ENCODE measurements at places on chromosomes 1 and 21.
A peak's percentile ranks its signal among the peaks of the same experiment; 100 is the strongest.

DNA sequence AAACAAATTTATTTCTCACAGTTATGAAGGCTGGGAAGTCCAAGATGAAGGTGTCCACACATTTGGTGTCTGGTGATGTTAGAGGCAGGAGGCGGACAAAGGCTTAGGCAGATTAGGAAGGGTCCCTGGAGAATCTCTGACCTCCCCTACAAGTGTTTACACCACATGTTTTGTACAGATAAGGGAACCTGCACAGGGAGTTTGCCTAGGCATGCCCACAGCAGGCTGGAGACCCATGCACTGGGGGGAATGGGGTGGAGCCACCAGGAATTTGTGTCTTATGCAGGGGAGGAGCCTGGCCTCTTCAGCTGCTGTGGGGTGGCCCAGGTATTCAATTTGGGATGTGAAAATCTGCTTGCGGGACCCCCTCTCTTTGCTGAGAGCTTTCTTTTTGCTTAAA, 131.3 kb downstream of the PATJ start:
- DNase-seq, result no peak

GRCh38 chr21:45558044-45558721, 15.9 kb upstream of the SLC19A1 start:
- DNase-seq, result no peak

DNA sequence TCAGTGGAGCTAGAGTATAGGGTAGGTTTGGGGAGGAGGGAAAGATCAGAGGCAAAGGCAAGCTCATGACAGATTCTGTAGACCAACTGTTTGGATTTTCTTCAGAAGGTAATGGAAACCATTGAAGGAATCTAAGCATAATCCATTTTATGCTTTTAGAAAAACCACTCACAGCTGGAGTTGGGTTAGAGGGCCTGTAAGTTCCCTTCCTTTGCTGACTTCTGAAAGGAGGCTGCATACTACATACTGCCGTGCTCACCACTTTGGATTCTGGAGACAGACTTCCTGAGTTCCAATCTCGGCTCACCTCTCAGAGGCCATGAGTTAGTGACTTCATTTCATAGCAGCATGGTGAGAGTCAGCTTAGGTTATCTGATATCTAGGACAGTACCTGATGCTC, 6.4 kb upstream of the SYT2 start:
- DNase-seq, result no peak

DNA sequence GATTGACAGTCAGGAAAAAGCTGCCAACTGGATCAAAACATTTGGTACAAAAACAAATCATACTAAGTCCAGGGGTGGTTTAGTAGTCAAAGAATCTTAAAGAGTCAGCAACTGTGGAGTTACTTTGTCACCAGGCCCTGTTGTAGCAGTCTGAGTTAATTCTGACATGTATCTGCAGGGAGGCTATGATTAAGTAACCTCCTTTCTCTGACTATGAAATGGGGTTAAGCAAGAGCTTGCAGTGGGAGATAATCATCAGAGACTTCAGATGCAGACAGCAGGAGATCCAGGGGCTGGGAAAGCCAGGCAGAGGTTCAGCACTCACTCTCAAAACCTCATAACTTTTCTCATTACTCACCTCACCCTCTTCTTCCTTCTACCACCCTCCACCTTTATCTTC, 99.2 kb upstream of the BTG3 start:
- no peak for DNase-seq

DNA sequence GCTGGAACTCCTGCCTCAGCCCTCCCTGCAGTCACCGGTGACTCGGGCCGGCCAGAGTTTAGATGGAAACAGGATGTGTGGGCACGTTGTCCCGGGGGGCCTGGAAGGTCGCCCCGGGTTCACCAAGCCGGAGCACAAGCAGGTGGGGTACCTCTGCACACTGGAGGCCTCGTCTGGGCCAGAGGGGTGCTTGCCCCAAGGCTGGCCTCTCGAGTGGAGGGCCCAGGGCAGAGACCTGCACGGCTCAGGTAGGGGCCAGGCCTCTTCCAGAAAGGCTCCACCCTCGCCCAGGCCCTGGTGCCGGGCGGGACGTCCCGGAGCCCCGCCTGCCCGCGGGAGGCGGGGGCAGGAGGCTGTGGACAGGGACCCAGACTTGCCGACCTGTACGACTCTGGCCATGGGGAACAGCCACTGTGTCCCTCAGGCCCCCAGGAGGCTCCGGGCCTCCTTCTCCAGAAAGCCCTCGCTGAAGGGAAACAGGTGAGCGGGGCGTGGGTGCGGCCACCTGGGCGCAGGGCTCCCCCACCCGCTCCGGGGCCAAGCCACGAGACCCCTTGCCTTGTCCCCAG, at the start of gene PLEKHN1:
PLEKHN1 (plus strand) TSS at position 348 of the 569 bp plus-strand sequence; CDS start at position 398, 50 bp downstream.
- DNase-seq, result peak; percentile 23

DNA sequence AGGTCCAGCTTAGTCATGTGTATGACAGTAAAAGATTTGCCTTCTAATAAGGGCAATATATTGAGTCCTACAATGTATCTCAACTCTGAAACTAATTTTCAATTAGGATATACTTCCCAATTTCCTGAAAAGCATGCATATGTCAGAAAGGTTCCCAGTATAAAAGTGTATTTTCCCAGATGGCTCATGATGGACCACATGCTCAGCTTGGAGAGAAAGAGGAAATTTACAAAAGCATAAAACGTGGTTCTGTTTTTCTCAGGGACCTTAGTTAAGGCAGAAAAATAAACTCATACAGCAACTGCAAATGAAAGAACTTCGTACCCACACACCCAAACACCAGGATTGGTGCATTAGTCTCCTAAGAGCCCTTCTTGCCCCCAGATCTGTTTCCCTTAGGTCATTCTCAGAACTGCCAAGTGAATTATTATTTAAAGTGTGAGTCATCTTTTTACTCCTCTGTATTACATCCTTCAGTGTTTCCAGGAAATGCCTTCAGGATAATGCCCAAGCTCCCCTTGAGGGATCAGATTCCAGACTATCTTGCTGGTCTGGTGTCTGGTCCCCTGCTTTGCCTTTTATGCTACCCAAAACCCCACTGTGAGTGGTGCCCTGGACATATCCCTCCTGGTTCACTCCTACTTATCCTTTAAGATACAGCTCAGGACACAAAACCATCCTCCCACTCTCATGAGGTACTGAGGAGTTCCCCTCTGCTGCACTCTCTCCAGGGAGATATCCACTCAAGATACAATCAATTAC, 57.4 kb downstream of the SSX2IP start:
- no peak for DNase-seq

GRCh38 chr1:39006287-39006686, 15.2 kb downstream of the AKIRIN1 start:
- no peak for DNase-seq

DNA sequence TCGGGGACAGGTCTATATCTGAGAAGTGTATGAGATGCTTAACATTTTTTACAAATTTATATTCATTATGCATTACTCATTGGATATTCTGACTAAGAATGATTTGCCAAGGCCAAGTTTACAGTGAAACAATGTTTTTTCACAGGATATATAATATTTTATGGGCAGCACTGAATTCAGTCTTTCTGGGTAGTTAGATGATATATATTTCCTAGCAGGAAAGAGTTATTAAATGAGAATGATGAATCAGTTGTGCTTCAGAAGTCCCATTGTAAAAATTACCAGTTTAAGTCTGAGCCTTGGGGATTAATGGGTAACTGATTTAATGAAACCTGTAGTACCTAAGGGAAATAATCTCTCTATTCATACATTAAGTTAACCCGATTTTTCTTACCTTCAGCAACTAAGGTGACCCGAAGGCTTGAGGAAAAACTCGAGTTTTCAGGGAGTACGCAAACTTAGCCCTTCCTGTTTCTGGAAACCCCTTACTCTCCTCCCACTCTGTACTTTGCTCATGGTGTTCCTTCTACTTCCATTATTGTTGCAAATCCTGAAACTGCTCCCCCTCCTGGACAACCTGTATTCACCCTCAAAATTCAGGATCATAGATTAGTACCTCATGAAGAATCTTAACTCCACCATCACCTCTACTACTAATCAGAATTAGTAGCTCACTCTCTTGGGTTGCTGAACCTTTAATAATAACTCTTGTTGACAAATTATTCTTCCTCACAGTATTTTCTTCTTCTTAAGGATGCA, 135.1 kb downstream of the AK5 start:
- no peak for DNase-seq

- no peak for DNase-seq
Observed at GRCh38 chr1:11180342-11180744, 8.8 kb upstream of the ANGPTL7 start.

GRCh38 chr1:224454402-224455055, 19.9 kb upstream of the WDR26 start:
- DNase-seq, result no peak

- DNase-seq, result peak; percentile 100
Observed at GRCh38 chr1:221741703-221742554, at the start of gene DUSP10. Gene DUSP10, minus strand, starts transcription at chr1:221742089. Its CDS starts 2,345 bp downstream, at chr1:221739744.

All from CD4-positive, alpha-beta T cell treated with Interleukin-10 for 1 hour (primary cell).